CD4-positive, alpha-beta T cell treated with Interferon gamma for 1 hour (primary cell): ENCODE measurements at places on chromosomes 1 and 21.
A peak's percentile ranks its signal among the peaks of the same experiment; 100 is the strongest.

DNA sequence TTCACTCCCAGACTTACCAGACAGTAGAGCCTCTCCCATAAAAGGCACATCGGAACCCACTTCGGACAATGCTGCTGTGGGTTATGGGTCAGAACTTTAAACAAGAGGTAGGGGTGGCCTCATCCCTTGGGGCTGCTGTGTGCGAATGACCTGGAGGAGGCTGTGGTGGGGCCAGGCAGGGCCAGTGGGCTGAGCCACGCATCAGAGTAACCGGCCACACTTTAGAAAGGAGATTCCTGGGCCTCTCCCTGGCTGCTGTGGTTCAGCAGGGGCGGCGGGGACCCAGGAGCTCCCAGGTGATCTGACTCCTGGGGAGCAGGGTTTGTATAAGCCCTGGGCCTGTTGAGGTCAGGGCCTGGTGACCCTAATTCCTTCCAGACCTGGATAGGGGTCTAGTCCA, 110.2 kb upstream of the C1orf174 start:
- DNase-seq: no peak

DNA sequence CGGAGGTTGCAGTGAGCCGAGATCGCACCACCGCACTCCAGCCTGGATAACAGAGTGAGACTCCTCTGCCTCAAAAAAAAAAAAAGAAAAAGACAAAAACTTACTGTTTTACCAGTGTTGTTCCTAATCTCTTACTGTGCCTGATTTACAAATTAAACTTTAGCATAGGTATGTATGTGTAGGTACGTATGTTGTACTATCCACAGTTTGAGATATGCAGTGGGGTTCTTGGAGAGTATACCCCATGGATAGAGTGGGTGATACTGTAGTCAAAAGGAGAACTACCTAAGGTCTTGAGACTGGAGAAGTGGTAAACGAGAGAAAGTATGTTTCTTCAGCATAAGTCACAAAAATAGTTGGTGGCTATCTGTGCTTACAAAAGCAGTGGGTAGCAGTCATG, 38.6 kb downstream of the RNF11 start:
- DNase-seq: no peak

GRCh38 chr1:199102239-199102638, 463.4 kb downstream of the PTPRC start:
- no peak for DNase-seq

DNA sequence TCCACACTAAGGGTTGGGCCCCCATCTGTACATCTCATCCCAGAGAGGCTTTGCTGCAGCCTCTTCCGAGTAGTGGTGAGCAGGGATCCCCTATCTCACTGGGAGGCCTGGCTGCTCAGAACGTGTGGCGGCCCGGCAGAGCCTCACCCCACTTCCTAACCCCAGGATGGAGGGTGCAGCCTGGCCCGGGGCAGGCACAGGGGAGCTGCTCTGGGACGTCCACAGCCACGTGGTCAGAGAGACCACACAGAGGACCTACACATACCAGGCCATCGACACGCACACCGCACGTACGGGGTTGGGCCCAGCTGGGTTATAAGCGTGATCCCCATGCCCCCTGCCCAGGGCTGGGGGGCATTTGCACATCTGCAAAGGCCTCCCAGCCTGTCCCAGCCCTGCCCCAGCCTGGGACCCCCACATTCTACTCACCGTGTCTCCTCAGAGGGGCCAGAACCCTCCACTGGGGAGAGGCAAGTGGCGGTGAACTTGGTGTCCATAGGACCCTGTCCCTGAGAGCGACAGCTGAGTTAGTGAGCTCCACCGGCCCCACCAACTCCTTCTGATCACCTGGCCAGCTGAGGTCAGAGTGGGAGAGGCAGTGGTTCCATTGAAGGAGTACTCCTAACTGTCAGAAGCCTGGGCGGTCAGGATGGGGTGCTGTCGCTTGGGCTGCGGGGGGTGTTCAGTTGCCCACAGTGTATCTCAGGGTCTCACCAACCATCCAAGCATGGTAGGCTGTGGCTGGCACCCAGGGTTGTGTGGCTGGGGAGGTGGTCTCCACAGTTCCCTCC, 41.2 kb downstream of the TRIM11 start:
- no peak for DNase-seq

DNA sequence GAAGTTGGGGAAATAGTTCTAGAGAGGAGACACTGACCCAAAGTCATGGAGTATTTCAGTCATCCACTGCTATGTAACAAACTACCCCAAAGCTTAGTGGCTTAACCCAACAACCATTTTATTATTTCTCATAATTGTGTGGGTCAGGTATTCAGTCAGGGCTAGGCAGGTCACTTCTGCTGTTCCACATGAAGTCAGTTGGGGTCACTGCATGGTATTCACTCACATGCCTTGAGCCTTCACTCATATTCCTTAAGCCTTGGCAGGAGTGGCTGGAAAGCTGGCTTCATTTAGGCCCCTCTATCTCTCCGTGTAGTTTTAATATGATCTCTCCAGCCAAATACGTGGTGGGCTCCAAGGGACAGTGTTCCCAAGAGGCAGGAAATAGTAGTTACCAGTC, 17.5 kb upstream of the RNF11 start:
- no peak for DNase-seq

- DNase-seq: no peak
These were observed 17.8 kb upstream of the ZC3H12A start for GRCh38 chr1:37456614-37457013.

- DNase-seq: no peak
These were observed 59.2 kb upstream of the SSX2IP start for GRCh38 chr1:84749427-84749826.

DNA sequence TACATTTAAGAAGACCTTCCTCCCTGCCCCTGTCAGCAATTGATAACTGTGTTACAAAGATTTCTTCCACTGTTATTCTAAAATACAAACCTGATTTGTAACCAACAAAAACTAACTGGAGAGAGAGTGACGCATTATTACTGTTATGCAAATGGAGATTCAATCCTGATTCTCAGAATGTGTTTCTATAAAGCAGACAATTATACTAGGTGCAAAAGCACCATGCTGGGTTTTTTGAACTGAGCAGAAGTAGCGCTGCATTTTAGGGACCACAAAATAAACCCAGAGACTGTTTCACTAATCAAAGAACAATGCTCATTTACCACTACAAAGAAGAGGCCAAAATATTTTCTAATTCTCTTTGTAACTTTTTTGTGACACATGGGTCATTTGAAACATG, 13.6 kb upstream of the GBP6 start:
- no peak for DNase-seq

GRCh38 chr1:24987875-24988557, 57.9 kb upstream of the RUNX3 start:
- DNase-seq: peak; percentile 38

- DNase-seq: no peak
These were observed 22.9 kb downstream of the TCP10L start for GRCh38 chr21:32562426-32562825.

- no peak for DNase-seq
These were observed 7.2 kb downstream of the ATP1B1 start for GRCh38 chr1:169113613-169114119.

- DNase-seq: no peak
These were observed at the start of gene KCNJ10 for GRCh38 chr1:160069460-160070231. Gene KCNJ10 (minus strand): TSS chr1:160070160. CDS start chr1:160042532, 27,628 bp downstream.

- DNase-seq: no peak
These were observed 21.0 kb downstream of the STPG1 start for GRCh38 chr1:24392604-24392946.

GRCh38 chr1:66237042-66237441, 296.9 kb upstream of the SGIP1 start:
- no peak for DNase-seq

GRCh38 chr21:44800971-44801467, 601 bp downstream of the UBE2G2 start:
- no peak for DNase-seq

GRCh38 chr1:156247460-156248322, at the start of gene PAQR6:
Gene PAQR6 (minus strand): TSS chr1:156248056. CDS start chr1:156246731, 1,325 bp downstream.
- DNase-seq: no peak

DNA sequence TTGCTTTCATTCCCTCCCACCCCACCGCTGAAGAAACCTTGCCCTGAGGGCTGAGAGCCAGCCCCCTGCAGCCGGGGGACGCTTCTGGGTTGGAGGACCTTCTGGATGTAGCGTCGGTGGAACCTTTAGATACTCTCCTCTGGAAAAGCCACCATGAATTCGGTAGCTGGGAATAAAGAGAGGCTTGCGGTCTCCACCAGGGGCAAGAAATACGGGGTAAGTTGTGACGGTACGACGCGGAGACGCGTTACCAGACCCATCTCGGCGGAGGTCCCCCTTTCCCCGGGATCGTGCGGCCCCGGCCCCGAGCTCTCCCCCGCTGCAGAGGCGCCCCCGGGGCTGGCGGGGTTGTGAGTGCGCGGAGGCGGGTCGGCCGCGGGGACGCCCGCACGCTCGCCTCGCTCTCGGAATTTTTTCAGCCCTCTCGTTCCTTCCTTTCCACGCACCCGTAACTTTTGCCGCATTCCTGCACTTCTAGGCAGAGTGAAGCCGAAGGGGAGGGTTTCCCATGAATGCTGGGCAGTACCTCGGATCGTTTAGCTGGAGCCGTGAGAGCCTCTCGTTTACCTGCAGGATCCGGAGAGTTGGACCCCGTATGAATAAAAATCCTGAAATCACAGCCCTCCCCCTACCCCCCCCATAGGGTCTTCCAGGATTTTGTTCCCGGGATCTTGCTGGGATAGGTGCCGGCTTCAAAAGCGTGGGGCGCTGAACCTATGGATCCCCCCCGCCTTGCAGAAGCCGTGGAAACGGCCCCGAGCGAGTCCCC, 671 bp downstream of the KIF26B start:
- no peak for DNase-seq

DNA sequence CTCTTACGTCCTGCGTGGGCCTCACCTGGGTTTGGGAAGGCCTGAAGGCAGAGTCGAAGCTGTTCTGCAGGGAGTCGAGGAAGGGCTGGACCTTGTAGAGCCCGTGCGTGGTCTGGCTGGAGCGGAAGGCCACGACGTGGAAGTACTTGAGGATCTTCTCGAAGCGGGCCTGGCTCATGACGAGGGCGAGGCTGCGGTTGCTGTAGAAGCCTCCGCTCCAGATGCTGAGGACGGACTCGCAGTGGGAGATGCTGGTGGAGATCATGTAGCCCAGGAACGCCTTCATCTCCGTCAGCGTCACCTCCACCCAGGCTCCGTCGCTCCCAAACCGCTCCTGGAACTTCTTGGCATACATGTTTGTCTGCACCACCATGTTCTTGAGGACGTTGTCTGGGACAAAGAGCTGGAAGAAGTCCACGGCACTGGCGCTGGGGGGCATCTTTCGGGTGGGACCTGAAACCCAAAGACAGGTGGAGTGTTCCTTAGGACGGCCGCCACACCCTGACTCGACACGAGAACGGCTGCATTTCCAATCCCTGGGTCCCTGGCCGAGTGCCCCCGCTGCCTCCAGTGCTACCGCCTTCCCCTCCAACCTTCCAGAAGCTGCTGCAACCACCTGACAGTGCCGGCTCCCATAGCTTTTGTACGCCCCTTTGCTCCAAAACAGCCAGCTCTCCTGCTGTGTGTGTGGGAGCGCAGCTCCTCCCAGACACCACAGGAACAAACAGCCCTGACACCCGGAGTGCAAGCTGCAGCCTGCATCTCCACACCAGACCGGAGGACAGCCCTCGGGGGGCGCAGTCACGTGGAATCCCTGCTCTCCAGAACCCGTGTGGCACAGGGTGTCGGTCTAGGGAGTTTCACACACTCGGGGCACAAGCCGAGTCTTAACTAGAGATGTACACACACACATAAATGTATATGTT, 69.0 kb downstream of the PGBD5 start:
- no peak for DNase-seq

GRCh38 chr1:187987236-187987776, 1158.6 kb downstream of the PLA2G4A start:
- no peak for DNase-seq

DNA sequence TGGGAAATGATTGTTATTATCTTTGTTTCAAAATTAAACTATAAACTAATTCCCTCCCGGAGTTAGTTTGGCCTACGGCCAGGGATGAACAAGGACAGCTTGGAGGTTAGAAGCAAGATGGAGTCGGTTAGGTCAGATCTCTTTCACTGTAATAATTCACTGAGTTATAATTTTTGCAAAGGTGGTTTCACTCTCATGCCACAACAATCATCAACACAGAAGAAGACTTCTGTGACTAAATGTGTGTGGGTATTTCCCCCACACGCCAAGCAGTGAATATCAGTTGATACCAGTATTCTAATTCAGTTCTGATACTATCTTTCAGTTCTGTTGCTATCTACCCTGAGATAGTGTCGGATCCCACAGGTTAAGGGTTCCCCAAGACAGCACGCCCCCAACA, 215.1 kb downstream of the S1PR1 start:
- DNase-seq: no peak

DNA sequence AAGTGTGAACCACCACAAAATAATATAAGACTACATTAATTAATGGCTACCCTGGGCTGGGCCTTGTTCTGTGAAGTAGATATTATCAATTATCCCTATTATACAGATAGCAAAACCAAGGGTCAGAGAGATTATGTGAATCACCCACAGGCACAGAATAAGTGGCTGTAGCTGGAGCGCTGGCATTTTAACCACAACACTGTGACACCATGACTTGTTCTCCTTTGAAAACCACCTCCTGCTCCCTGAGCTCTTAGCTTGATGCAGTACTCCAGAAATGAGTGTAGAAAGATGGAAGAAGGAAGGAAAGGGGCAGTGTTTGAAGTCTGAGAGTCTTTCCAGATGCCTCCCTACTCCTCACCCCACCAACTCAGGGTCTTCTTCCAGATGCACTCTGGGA, 29.5 kb upstream of the JUN start:
- DNase-seq: no peak

GRCh38 chr1:63922848-63923247, 149.0 kb downstream of the ROR1 start:
- DNase-seq: no peak

- no peak for DNase-seq
These were observed 47.1 kb upstream of the CITED4 start for GRCh38 chr1:40909281-40909680.

DNA sequence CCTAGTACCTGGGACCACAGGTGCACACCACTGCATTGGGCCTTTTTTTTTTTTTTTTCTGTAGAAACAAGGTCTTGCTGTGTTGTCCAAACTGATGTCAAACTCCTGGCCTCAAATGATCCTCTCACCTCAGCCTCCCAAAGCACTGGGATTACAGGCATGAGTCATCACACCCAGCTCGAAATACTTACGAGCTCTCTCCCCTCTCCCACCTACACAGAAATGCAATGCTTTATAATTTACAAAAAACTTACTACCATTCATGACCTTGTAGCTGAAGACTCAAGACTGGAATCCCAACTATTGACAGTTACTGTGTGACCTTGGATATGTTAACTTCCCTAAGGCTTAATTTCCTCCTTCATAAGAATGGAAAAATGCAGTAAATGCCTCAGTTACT, 18.7 kb downstream of the FOXJ3 start:
- no peak for DNase-seq

- DNase-seq: no peak
These were observed 443.8 kb downstream of the PRDM2 start for GRCh38 chr1:14143777-14144176.
